ENCODE measurements at places on chromosomes 5 and 9.
A peak's percentile ranks its signal among the peaks of the same experiment; 100 is the strongest.

GRCh38 chr9:1972672-1973071 lies 42.5 kb upstream of the SMARCA2 start:
- no peak for DNase-seq

GRCh38 chr5:111201705-111202104 lies 22.5 kb upstream of the CAMK4 start:
- no peak for DNase-seq

DNA sequence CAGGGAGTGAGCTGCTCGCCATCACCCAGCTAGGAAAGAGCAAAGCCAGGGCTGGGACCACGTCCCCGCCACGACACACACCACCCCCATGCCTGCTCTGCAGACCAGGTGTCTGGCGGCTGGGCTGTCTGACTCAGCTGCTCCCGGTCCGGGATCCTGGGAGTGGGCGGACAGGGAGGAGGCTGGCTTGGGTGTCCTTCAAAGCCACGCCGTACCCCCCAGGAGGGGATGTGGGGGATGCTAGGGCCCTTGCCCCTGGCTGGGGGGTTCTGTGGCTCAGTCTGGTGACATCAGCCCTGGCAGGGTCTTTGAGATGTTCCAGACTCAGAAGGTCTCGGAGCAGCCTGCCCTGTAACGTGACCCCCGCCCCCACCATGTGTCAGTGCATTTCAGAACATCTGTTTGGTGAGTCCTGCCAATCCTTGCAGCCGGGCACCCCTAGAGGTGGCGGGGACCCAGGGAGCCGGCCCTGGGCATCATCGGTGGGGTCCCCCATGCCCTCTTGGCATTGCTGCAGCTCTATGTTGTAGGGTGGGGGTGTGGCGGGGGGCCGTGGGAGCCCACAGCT lies 62.3 kb downstream of the HMCN2 start:
- no peak for DNase-seq

GRCh38 chr5:151094030-151094851 lies 13.4 kb upstream of the TNIP1 start:
- DNase-seq = peak; percentile 54

DNA sequence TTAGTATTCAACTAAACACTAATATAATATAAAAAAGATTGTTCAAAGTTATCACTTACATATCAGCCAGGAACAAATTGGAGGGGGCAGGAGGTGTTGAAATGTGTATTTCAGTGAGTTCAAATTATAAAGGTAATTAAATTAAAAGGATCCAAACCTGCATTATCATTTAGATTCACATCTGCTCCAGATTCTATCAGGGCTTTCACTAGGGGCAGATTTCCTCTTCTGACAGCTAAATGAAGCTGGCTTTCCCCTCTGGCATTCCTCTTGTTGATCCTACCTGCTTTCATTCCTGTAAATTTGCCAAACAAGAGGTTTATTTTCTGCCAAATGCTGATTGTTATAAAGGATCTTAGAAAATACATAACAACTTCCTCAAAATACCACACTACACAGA lies 86.3 kb upstream of the GCNT4 start:
- no peak for DNase-seq

- DNase-seq = peak; percentile 44
Observed at GRCh38 chr9:127336506-127337352, 60.2 kb upstream of the SLC2A8 start.

DNA sequence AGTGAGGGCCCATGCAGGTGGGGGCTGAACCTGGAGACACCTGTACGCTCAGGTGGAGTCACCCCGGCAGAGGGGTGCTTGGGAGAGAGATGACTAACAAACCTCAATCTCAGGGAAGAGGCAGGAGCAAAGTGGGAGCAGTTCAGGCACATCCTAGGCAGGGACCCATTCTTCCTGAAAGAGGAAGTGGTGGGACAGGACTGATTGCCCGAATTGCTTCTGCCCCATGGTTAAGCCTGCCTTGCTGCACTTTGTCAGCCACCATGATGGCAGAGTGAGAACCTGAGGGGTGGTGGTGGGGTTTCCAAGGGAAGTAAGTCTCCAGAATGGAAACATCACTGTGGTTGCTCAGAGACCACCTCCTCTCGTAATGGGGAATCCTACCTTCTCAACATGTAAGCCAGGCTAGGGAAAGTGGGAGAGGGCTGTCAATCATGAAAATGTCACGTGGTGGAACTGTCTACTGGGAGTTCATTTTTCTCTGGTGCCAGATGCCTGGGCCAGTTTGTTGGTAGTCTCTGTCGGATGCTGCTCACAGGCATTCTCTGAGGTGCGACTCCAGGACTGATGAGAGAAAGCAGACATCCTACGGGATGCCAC lies 150.4 kb downstream of the HSPA4 start:
- DNase-seq = no peak

GRCh38 chr5:177382423-177383029 lies 1.7 kb upstream of the SLC34A1 start:
- DNase-seq = peak; percentile 46

GRCh38 chr5:61805101-61805500 lies 473.0 kb downstream of the ZSWIM6 start:
- DNase-seq = no peak

DNA sequence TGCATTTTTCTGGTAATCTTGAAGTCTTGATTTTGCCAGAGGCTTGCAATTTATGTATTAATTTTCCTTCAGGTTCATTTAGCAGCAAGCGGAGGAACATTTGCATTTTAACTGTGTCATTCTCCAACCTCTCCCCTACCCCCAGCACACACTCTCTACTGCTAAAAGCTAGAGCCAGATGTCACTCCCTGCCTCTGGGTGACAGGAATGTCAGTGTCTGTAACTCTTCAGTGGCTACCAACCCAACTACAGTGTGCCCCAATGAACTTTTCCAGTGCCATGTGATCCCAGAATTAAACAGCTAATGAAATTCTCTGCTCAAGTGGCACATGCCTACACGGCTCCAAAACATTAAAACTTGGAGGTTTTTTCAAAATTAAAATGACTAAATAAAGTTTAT lies 260.3 kb downstream of the GOLPH3 start:
- DNase-seq = no peak

DNA sequence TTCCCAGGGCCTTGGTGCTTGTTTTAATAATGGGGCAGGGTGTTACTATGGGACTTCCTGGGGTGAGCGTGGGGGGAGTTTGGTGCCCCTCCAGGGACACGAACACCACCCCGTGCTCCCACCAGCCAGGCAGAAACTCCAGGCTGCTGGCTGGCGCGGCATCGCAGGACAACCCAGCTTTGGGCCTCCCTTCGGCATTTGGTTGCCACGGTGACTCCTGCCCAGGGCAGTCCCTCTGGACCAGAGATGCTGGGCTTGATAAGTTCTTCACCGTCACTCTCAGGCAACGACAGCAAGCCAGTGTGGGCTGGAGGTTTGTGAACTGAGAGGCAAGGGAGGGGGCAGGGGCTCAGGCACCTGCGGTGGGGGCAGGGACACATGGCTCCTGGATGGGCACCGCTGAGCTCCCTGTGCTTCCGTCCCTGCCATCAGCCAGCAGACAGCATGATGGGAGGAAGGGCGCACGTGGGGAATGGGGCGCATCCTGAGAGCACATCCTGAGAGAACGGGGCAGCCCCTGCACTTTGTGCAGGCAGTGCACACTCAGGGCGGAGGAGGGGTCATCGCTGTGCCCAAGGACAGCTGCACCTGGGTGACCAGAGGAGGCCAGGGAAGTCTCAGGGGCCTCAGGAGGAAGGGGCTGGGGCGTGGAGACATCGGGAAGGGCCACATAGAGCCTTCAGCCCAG lies 116.4 kb downstream of the RXRA start:
- peak; percentile 35 for DNase-seq

DNA sequence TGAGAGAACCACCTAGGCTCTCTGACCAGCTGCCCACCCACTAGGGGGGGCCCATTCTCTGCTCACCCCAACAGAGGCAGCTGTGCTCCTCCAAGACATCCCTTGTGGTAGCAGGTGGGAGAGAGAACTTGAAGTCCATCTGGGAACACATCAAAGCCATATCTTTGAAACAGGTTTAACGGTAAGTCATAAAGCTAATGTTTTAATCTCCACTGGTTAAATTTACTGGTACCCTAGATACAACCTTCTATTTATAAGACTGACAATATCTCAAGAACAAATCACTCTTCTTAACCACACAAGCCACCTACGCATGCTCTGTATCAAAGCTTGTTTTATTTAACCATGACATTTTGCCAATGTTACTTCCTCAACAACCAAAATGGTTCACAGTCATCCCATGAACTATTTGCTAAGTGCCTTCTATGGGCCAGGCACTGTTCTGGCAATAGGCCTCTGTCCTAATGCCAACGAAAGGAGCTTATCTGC lies 20.4 kb downstream of the AUH start:
- no peak for DNase-seq

DNA sequence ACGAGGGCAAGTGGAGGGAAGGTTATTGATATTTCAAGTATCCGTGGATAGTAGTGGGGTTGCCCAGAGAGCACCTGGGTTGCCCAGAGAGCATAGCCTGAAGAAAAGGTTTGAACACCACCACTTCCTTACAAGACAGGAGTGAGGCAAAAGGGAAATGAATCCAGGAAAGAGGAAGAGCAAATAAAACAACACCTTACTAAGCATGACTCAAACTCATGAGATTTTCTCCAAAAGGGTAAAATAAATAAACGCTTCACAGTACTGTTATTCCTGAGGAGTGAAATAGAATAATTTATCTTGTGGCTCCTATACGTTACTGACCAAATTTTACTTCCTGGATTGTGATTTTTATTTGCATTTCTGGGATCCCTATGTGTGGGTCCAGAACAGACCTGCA lies 65.2 kb upstream of the PTPRD start:
- no peak for DNase-seq

GRCh38 chr5:158727771-158728311 lies 371.9 kb downstream of the EBF1 start:
- no peak for DNase-seq

- DNase-seq = peak; percentile 16
Observed at GRCh38 chr5:108295578-108296368, 86.1 kb downstream of the FBXL17 start.

DNA sequence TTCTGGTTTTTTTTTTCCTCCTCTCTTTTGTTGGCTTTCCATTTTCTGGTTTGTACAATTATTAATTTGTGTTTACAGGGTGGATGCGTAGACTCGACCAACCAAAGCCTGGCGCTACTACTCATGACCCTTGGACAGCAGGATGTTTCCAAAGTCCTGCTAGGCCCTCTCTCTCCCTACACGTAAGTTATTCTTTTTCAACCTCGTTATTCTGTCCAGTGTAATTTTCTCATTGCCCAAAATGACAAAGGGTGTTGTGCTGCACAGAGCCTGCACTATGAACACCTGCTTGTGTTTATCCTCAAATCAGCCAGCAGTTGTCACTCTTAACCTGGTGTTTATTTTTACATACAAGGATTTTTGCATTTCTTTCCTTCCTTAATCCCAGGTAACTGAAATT lies 56.6 kb downstream of the RCL1 start:
- DNase-seq = no peak

GRCh38 chr9:18473652-18474279 lies at the start of gene ADAMTSL1:
TSS of gene ADAMTSL1 (plus strand) at chr9:18474153. CDS start at chr9:18474233, 80 bp downstream.
- DNase-seq = no peak

DNA sequence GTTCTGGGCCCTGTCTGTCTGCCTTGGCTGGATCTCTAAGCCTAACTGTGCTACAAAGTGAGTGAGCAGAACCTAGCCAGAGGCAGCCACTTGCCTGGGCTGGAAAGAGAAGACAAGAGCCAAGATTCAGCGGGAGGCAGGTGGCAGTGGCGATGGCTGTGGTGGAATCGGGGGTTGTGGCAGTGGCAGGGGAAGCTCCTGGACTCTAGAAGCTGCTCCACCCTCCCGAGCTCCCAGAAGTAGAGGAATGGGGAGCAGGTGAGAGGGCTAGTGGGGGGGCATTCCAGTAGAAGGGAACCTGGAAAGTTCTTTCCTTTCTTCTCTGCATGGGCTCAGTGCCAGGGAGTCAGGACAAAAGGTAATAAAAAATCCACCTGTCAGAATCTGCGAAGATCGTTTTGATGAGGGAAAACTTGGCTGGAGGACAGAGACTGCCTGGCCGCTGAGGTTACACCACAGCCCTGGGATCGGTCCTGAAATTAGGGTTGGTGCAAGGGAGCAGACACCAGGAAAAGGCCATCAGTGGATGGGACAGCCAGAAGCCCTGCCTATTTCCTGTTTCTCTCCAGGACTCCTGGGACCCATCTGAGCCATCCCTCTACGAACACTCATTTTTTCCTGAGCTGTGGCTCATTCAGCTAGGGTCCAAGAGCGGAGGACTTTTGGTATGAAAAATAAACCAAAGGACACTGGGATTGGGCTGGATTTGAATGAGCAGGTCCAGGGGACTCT lies 1.6 kb downstream of the CRAT start:
- no peak for DNase-seq
